ENCODE measurements at places on chromosomes 2 and 18. TPM values are rescaled to one million over a fixed set of nuclear protein-coding genes. Genes with fewer than 3 reads are reported as not detected.

DNA sequence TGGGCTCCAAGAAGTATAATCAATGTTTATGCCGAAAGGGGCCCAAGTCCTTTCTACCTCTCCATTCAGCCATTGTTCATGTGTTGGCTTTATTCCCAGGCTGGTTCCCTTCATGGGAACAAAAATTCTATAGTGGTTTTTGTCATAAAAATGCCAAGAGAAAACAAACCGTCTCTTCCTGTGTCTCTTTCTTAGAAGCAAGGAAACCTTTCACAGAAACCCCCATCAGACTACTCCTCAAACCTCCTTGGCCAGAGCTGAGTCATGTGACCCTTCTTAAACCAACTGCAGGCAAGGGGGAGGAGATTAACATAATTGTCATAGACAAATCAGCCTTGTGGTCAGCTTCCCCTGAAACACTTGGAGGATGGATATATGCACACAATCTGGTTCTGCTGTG is 75.1 kb upstream of the TANK start:
- peaks cover 4% of the 10 kb centered on the region for H3K4me1 ChIP-seq
- no peak for DNase-seq
- no peaks in the 10 kb centered on the region for H3K27me3 ChIP-seq

- H3K4me1 ChIP-seq, result peaks cover 18% of the 10 kb centered on the region
- peak; percentile 28 for DNase-seq
- no peak overlapping the region for H3K4me3 ChIP-seq
- no peaks in the 10 kb centered on the region for H3K27me3 ChIP-seq
- no peak overlapping the region for H3K27ac ChIP-seq
- no peaks in the 10 kb centered on the region for H3K36me3 ChIP-seq
These were observed 25.4 kb downstream of the SESTD1 start for GRCh38 chr2:179239195-179239594.

DNA sequence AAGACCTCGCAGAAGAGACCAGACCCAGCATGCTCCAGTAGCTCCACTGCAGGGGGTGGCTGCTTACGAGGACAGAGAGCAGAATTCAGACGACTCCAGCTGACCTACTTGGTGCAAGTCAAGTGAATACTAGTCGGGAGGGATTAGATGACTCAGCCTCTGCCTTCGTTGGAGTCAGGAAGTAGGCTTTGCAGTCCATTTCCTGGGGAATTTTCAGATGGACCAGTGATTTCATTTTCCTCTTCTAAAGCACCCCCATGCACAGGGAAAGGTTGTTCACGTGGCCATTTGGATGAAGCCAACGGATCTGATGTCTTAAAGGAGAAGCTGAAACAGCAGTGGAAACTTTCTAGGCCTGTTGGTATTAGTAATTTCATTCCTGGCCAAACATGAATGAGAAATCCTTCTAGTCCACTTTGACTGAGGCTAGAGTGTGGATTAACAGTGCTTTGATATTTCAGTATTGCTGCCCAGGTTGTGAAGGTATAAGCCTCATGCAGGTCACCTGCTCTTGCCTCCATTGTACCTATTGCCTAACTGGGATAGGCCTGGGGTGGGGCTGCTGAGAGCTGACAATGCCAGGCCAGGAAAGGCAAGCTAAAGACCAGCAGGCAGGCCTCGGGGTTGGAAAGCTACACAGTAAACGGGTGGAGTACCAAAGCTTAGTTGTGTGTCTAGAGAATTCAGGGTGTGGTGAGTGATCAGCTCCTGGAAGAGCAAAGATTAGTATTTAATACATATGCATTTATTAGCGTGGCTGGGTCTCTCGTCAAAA is 117.6 kb upstream of the FOSL2 start:
- H3K27me3 ChIP-seq, result no peaks in the 10 kb centered on the region
- no peak overlapping the region for H3K4me3 ChIP-seq
- H3K27ac ChIP-seq, result no peak overlapping the region
- DNase-seq, result no peak

GRCh38 chr18:58776084-58776483 is 88.6 kb upstream of the ZNF532 start:
- no peak for DNase-seq
- no peak overlapping the region for H3K4me3 ChIP-seq
- no peaks in the 10 kb centered on the region for H3K27me3 ChIP-seq
- no peak overlapping the region for H3K27ac ChIP-seq
- H3K36me3 ChIP-seq, result no peaks in the 10 kb centered on the region

DNA sequence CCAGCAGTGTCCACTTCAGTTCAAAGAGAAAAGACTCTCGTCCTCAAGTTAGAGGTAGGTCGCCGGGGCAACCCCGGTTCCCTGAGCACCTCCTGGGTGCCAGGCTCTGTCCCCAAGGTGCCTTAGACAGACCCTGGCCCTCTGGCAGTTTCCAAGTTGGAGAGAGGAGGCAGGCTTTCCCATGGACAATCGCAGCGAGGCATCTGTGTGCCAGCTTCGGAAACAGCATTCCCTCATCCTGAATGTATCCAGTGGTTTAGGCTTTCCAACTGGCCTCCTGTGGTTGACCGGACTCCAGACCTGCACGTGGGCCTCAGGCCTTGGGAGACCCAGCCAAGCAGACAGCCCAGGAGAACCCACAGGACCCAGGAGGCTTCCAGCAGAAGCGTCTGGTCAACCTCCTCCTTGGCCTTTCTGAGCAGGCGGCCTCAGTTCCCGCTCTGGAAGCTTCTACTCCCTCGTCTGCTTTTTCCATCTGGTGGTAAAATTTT is 70.3 kb downstream of the KCNF1 start:
- DNase-seq, result no peak
- no peaks in the 10 kb centered on the region for H3K27me3 ChIP-seq

- H3K4me1 ChIP-seq, result no peaks in the 10 kb centered on the region
- H3K27ac ChIP-seq, result no peak overlapping the region
- no peaks in the 10 kb centered on the region for H3K36me3 ChIP-seq
- no peak for DNase-seq
These were observed 35.8 kb upstream of the CCNT2 start for GRCh38 chr2:134882773-134883172.

- no peak overlapping the region for H3K4me3 ChIP-seq
- H3K27ac ChIP-seq, result no peak overlapping the region
- no peak for DNase-seq
- no peaks in the 10 kb centered on the region for H3K36me3 ChIP-seq
These were observed 3.0 kb downstream of the VWA3B start for GRCh38 chr2:98089941-98090340.

- no peak overlapping the region for H3K27ac ChIP-seq
- peaks cover 13% of the 10 kb centered on the region for H3K36me3 ChIP-seq
- DNase-seq, result no peak
- no peak overlapping the region for H3K4me3 ChIP-seq
- H3K27me3 ChIP-seq, result no peaks in the 10 kb centered on the region
These were observed 71.6 kb downstream of the C2orf74 start for GRCh38 chr2:61233581-61233980.

DNA sequence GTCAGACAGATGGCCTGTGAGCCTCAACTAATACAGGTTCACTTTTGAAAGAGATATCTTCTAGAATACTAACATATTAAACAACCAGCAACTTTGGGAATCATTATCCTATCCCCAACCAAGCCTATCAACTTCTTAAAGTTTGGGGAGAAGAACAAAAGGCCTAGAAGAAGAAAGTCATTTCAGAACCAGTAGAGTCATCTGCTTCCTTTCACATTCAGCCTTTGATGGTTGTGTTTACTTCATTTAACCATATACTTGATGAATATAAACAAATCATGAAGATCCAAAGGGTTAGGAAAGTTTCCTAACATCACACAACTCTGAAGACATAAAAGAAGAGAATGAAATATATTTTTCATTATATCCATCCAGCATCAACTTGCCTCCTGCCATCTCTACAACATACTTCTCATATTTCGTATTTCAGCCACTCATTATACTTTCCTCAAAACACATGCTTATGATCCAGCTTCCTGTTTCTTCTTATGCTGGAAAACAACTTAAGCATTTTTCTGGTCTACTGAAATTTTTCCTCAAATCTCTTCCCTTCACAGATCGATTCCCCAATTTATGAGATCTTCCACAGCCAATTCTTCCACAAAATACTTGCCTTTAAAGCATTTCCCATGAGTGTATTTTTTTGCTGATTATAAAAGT is 114.3 kb downstream of the CACNB4 start:
- H3K27ac ChIP-seq, result no peak overlapping the region
- no peaks in the 10 kb centered on the region for H3K36me3 ChIP-seq
- no peaks in the 10 kb centered on the region for H3K4me1 ChIP-seq
- no peak overlapping the region for H3K4me3 ChIP-seq
- no peak for DNase-seq

Gene ABHD1
- 1.1 TPM for polyA plus RNA-seq

Gene DCC
- not detected for polyA plus RNA-seq

Gene STAT4
- polyA plus RNA-seq, result 76.6 TPM

Gene ARPC2
- 1,042 TPM for polyA plus RNA-seq

Gene SLC4A5
- polyA plus RNA-seq, result 3.4 TPM

All from CD4-positive, alpha-beta memory T cell (primary cell).